Naive thymus-derived CD4-positive, alpha-beta T cell (primary cell): ENCODE measurements at places on chromosomes 13 and 19. TPM values are rescaled to one million over a fixed set of nuclear protein-coding genes. Genes with fewer than 3 reads are reported as not detected.
A peak's percentile ranks its signal among the peaks of the same experiment; 100 is the strongest.

DNA sequence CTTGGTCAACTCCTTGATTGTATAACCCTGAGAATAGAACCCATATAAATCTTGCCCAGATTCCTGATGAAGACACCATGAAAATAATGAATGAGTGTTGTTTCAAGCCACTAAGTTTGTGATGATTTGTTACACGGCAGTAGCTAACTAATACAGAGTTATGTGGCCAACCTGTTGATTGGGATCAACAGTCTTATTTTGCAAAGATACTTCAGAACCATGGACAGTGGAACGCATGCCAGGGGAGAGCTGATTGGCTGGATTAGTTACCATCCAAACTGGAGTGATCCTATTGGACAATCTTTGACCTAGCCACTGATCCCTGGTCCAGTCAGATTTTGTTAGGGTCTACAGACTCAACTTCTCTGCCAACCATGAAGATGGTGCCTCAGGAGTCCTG lies 26.6 kb downstream of the CD70 start:
- no peak for DNase-seq

DNA sequence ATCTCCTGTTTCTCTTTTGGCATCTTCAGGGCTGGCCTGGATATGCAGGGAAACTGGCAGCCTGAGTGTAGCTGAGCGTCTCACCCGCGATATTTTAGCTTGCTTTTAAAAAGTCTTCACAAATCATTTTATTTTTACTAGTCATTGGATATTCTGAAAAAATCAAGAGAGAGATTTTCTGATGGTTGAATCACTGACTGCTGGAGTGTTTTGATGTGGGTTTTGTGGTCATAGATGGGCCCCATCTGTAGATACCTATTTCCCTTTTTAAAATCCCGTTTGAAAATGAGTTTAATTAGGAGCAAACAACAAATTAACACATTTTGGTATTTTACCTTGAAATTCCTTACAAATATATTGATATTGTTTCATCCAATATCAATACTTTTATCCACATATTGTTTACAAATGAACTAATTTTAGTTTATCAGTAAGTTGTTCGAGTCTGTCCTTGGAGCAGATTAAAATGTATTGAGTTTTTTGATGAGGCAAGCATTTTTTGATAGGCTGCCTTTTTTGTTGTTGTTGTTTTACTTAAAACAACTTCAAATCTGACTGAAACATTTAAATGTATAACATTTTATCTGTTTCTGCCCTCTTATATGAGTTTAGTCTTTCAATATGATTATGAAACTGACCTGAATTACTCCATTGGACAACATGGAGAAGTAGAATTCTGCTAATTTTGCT lies 21.5 kb upstream of the OXGR1 start:
- DNase-seq, result no peak

GRCh38 chr19:3136684-3137055 lies 837 bp downstream of the GNA15 start:
- DNase-seq, result no peak

DNA sequence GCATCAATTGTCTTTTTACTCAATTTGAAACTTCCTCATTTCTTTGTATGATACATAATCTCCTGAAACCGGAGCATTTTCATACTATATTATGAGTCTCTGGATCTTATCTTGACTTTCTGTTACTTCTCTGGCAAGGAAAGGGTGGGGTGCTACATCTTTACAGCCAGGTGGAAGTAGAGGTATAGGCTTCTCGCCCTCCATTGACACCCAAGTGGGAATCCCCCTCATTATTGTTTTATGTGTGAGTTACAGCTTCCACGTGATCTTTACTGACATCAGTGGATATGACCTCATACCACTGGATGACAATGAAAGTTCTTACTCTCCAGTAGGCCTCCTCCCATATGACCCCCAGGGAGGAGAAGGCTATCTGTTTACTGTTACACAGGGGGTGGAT lies 262.1 kb upstream of the DACH1 start:
- DNase-seq, result no peak

- no peak for DNase-seq
Observed at GRCh38 chr19:31675193-31675913, 326.1 kb upstream of the TSHZ3 start.

DNA sequence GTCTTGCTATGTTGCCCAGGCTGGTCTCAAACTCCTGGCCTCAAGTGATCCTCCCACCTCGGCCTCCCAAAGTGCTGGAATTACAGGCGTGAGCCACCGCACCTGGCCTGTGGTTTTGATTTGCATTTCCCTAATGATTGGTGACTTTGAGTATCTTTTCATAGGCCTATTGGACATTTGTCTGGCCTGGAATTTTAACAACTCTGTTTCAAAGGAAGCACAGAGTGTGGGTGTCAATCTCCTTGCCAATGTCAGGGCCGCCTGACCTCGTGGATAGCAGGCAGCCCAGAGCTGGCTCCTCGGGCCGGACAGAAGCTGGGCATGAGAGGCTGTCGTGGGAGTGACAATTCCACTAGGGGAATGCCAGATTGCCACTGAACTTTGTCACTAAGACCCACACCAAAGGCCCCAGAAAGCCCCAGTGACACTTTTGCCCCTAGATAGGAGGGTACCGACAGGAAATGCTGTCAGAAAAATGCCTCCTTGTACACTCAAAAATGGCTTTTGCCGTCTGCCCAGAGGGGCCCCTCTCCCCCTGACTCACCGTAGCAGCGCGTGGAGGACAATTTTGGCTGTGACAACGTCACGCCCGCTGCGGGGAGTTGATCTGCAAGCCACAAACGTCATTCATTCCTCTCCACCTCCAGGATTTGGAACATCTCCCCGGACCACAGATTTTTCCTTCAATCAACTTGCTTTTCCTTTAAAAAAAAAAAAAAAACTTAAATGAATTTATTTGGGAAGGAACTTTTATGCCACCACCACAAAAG lies 11.7 kb upstream of the ADGRE5 start:
- DNase-seq, result peak; percentile 77

DNA sequence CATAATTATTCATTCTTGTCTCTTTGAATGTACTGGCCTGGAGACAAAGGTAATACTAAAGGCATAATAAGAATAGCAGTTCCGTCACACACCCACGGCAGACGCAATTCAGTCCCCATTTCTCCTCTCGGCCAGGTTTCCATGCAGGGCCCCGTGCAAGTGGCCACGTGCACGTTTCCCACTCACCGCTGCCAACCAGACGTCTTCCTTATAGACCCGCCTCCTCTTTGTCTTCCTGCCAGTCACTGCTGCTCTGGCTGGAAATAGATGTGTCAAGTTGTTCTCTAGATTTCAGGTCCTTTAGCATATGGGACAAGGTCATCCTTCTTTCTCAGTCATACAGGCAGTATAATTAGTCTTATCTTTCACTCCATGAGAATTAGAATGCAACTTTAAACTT lies 204.3 kb downstream of the SUCLA2 start:
- no peak for DNase-seq

DNA sequence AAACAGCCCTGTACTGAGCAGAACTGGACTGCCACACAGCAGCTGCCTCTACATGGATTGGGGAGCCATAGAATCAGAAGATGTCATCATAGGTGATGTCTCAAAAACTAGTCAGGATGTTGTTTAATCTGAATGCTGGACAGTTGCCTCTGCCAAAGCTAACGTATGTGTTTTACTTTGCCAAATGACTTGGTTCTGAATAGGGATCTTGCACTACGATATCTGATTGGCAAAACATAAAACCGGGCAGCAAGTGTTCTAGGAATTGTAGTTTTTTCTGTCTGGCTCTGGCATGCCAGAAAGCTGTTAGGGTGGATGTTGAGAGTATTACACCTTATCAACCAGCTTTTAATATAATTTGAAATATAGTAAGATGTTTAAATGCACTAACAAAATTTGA lies 645.9 kb downstream of the GPC5 start:
- DNase-seq, result no peak

DNA sequence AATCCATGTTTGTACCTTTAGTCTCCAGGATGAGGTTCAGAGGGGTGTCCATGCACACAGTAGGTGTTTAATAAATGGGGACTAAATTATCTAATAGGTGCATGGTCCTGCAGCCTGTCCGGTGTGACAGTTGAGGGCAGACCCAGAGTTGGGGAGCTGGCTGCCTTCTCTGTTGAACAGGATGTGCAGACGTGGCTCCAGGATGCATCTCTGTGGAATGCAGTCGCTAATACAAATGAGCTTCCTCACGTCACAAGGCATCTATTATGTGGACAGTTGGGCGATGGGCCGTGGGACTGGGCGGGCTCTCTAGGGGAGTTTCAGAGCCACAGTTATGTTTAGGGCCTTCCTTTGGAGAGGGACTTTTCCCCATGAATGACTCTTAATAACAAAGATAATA lies 71.0 kb downstream of the SIPA1L3 start:
- DNase-seq, result no peak

- no peak for DNase-seq
Observed at GRCh38 chr19:46373491-46374359, 26.8 kb downstream of the PPP5C start.

DNA sequence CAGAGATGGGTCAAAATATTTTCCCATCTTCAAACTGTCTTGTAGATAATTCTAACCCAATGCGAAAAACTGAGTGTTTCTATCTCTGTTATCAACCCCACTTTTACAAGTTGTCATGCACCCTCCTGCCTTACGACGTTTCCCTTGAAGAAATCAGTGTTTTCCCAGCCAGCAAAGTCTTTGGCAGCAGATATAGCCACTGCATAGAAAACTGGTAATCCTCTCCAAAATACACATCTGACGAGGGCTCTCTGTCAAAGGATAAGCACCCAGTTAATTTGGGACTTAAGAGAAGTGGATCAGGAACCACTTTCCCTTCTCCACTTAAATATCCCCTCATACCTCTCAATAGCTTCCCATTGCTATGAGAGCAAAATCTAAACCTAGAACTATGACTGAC lies 351.9 kb upstream of the MIR17HG start:
- DNase-seq, result no peak

GRCh38 chr19:58058467-58058866 lies 615 bp upstream of the ZNF135 start:
- no peak for DNase-seq

GRCh38 chr19:11692127-11692790 lies 46.5 kb downstream of the ZNF823 start:
- no peak for DNase-seq

GRCh38 chr19:35665157-35665556 lies 1.2 kb upstream of the UPK1A start:
- no peak for DNase-seq

GRCh38 chr19:40411958-40412499 lies 1.1 kb downstream of the PRX start:
- DNase-seq, result no peak

DNA sequence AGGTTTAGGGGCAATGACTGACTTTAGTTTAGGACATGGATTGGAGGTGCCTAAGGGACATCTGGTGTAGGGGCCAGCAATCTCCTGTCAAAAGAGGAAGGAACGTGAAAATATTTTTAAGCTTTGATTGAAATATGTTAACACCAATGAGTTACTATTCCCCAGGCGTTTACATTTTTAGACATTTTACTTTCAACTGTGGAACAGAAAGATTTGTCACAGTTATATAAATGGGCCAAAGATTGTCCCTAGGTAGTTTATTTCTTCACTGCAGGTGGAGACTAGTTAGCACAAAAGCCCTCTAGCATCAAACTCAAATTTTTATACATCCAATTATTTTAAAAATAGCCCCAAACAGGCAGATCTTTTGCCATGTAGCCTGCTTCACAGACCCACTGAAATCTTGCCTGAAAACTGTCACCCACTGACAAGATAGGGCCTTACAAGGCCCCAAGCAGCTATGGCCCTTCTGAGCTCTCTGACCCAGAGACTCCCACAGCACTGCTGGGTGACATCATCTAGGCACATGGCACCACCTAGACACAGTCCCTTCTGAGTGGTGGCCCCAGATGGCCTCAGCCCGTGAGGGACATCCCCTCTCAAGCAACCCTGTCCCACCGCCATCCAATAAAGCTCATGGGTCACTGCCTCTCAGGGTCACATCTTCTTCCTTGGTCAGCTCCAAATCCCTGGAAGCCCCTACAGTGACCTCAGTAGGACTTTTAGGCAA lies 64.8 kb upstream of the DOCK9 start:
- no peak for DNase-seq

DNA sequence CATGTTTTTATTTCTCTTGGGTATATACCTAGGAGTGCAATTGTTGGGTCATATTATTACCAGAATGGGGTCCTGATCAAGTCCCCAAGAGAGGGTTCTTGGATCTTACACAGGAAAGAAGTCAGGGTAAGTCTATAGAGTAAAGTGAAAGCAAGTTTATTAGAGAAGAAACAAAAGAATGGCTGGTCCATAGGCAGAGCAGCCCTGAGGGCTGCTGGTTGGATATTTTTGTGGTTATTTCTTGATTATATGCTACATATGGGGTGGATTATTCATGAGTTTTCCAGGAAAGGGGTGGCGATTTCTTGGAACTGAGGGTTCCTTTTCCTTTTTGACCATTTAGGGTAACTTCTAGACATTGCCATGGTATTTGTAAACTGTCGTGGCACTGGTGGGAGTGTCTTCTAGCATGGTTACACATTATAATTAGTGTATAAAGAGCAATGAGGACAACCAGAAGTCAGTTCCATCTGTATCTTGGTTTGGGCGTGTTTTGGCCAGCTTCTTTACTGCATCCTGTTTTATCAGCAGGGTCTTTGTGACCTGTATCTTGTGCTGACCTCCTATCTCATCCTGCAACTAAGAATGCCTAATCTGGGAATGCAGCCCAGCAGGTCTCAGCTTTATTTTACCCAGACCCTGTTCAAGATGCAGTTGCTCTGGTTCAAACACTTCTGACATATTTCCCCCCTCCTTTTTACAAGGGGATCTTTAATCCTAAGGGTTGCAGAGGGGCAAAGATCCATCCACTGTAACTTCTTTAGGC lies 41.1 kb downstream of the CEACAM1 start:
- DNase-seq, result no peak

DNA sequence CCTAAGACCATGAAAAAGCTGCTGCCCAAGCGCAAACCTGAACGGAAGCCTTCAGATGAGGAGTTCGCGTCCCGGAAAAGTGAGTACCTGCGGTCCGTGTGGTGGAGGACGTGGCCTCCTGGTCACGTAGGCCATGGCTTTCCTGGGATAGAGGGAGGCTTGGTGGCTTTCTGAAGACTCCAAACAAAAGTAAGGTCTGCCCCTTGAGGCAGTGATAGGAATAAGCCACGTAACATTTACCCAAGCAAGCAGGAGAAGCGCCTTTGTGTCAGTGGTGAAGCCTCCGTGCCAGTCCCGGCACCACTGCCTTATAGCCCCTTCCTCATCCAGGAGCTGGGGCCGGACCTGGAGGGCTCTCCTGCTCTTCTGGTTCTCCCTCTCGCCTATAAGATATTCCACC lies 34.3 kb upstream of the TEX29 start:
- no peak for DNase-seq

- DNase-seq, result no peak
Observed at GRCh38 chr13:42413484-42413815, 141.5 kb downstream of the AKAP11 start.

The PRTN3 gene
- total RNA-seq, result not detected

The ZNF836 gene
- 27.4 TPM for total RNA-seq

The MTMR6 gene
- 17.3 TPM for total RNA-seq

The TEKTIP1 gene
- total RNA-seq, result 5.6 TPM

The ZNF675 gene
- 19.5 and 21.6 TPM in 2 replicates for total RNA-seq

The CYP4F11 gene
- not detected for total RNA-seq

The PCDH9 gene
- 1.3 TPM for total RNA-seq

The SOX1 gene
- not detected in 2 replicates for total RNA-seq

The KLF5 gene
- 5.7 TPM for total RNA-seq

The FCGBP gene
- 28.1 TPM for total RNA-seq

The GPC5 gene
- total RNA-seq, result not detected

The CDC42EP5 gene
- not detected for total RNA-seq

The CD37 gene
- total RNA-seq, result 265 and 269 TPM in 2 replicates

The FOXO1 gene
- 97.6 TPM for total RNA-seq

The QPCTL gene
- total RNA-seq, result 7.9 TPM

The ZNF763 gene
- total RNA-seq, result 1.3 and 2.5 TPM in 2 replicates

The ZNF30 gene
- 13.1 TPM for total RNA-seq
